Chondrocyte (in vitro differentiated cells): ENCODE measurements at places on chromosomes 3 and 15. TPM values are rescaled to one million over a fixed set of nuclear protein-coding genes. Genes with fewer than 3 reads are reported as not detected.

TM4SF4 gene
- total RNA-seq, result not detected in 3 replicates

EMC7 gene
- total RNA-seq, result 88.6 to 106 TPM (median 98.7 TPM) in 3 replicates

DNA sequence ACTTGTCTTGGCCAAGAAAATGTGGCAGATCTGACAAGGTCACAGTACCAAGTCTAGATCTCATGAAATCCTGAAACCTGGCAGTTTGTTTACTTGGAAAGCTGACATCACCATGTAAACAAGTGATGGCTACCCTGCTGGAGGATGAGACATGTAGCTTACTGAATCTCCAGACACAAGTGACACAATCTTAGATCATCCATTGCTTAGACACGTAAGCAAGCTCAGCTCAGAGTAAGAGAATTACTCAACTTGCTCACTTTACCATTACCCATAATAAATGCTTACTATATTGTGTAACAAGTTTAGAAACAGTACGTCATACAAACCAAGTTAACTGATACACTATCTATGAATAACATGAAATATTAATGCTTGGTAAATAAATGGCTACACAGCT is 263.8 kb downstream of the TBC1D5 start:
- H3K27me3 ChIP-seq, result no peaks in the 10 kb centered on the region
- H3K36me3 ChIP-seq, result no peaks in the 10 kb centered on the region
- H3K27ac ChIP-seq, result no peak overlapping the region
- no peak for DNase-seq
- H3K4me1 ChIP-seq, result no peaks in the 10 kb centered on the region
- H3K4me3 ChIP-seq, result no peak overlapping the region

DNA sequence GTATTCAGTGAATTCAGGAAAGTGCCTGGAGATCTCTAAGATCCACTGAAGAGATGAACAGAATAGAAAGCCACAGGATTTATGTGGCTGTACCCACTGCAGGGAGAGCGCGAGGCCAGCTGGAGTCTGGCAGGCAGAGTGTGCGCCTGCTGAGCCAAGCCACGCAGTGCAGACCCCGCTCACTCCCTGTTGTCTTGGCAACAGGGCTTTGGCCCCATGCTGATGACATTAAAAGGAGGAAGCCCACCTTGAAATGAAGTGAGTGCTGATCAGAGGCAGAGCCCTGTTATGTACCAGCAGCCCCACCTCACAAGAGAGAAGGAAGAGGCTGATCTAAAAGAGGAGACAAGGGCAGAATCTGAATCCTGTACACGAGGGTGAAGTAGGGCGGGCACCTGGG is 36.7 kb downstream of the PXYLP1 start:
- H3K27ac ChIP-seq, result peak overlapping the region; percentile 24
- H3K4me1 ChIP-seq, result peaks cover 18% of the 10 kb centered on the region
- DNase-seq, result no peak
- H3K36me3 ChIP-seq, result peaks cover 19% of the 10 kb centered on the region

CFAP92 gene
- not detected in 3 replicates for total RNA-seq

- H3K36me3 ChIP-seq, result no peaks in the 10 kb centered on the region
- no peak overlapping the region for H3K27ac ChIP-seq
- no peak overlapping the region for H3K4me3 ChIP-seq
- DNase-seq, result peak; percentile 53
Measured at GRCh38 chr3:126340943-126341754, 16.1 kb downstream of the KLF15 start.

DNA sequence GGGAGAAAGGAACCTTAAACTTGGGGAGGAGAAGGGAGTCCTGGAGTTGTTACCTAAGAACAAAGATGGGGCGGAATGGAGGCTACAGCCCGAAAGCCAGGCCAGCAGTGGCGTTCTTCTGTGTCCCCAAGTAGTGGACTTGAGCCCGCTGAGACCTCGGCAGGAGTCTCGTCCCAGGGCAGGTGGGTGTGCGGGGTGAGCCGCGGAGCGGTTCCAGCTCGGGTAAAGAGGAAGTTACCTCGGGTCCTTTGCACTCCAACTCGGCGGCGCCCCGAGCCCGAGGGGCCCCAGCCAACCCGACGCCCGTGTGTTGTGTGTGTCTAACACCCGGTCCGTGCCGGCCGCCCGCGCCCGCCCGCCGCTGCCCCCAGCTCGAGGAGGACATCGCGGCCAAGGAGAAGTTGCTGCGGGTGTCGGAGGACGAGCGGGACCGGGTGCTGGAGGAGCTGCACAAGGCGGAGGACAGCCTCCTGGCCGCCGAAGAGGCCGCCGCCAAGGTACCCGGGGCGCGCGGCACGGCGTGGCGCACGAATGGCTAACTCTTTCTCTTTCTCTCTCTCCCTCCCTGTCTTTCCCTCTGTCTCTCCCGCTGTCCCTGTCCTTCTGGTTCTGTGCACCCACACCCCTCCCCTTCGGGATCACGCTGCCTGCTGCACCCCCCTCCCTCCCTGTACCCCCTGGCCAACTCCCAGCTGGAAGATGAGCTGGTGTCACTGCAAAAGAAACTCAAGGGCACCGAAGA is 959 bp downstream of the TPM1 start:
- peak overlapping the region; percentile 99 for H3K4me3 ChIP-seq
- peaks cover 50% of the 10 kb centered on the region for H3K36me3 ChIP-seq
- no peak for DNase-seq
- H3K27me3 ChIP-seq, result no peaks in the 10 kb centered on the region

DNA sequence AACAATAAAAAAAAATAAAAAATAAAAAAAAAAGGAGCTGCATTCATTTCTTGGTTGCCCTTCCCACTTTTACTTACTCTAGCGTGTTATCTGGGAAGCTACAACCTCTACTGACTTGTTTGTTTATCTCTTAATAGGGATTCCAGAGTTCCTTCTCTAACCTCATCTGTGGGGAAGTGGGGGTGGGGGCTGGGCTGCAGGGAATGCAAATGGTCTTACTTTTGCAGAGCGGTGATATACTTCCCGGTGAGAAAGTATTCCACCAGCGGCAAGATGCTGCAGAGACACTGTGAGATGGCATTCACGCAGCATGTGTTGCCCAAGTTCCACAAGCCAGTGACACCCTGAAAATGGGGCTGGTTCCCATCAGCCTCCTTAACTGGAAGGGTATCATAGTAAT is 2.1 kb downstream of the USP50 start:
- DNase-seq, result no peak
- peaks cover 1% of the 10 kb centered on the region for H3K36me3 ChIP-seq
- no peaks in the 10 kb centered on the region for H3K27me3 ChIP-seq
- no peak overlapping the region for H3K27ac ChIP-seq

DNA sequence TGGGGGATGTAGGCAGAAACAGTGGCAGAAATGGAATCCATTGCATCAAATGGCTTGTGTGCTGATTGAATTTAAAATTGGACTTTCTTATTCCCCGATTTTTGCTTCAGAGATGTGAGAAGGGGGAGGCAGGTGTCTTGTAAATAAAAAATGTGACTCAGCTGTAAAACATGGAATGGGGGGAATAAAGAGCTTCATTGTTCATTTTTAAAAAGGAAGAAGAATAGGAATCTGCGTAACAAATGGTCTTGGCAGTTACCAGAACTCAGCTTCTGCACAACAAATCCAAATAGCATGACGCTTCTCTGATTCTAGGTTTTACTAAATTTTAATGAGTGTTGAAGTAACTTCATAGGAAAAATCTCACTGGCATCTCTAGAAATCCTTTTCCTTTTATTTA is 323.9 kb upstream of the GBE1 start:
- H3K27ac ChIP-seq, result no peak overlapping the region
- no peaks in the 10 kb centered on the region for H3K27me3 ChIP-seq
- no peak overlapping the region for H3K4me3 ChIP-seq
- no peaks in the 10 kb centered on the region for H3K36me3 ChIP-seq

DNA sequence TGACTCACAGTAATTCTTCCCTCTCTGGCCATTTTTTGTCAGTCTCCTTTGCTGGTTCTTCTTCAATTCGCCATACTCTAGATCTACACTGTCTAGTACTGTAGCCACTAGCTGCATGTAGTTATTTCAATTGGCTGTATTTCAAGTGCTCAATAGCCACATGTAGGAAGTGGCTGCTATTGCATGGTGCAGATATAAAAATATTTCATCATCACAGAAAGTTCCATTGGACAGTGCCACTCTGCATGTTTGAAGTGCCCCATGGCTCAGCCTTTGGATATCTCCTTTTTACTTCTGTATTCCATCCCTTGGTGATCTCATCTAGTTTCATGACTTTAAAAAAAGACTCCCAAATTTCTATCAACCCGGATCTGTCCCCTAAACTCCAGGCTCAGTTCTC is 22.1 kb downstream of the PPP2R3A start:
- DNase-seq, result no peak
- H3K36me3 ChIP-seq, result no peaks in the 10 kb centered on the region
- H3K4me3 ChIP-seq, result no peak overlapping the region
- no peaks in the 10 kb centered on the region for H3K27me3 ChIP-seq
- peaks cover 32% of the 10 kb centered on the region for H3K4me1 ChIP-seq
- no peak overlapping the region for H3K27ac ChIP-seq

GRCh38 chr3:18965781-18966180 is 182.5 kb upstream of the KCNH8 start:
- no peaks in the 10 kb centered on the region for H3K36me3 ChIP-seq
- DNase-seq, result no peak
- H3K4me3 ChIP-seq, result no peak overlapping the region

DNA sequence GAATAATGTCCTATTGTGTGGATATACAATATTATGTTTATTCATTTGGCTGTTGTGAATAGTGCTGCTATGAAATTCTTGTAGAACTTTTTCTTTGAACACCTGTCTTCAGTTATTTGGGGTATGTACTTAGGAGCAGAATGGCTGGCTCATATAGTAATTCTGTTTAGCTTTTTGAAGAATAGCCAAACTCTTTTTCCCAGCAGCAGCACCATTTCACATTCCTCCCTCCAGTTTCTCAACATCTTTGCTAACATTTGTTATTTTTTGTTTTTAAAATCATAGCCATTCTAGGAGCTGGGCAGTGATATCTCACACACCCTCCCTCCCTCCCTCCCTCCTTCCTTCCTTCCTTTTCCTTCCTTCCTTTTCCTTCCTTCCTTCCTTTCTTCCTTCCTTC is 39.7 kb downstream of the LSM3 start:
- no peak overlapping the region for H3K4me3 ChIP-seq
- H3K36me3 ChIP-seq, result peaks cover 5% of the 10 kb centered on the region
- H3K27ac ChIP-seq, result no peak overlapping the region
- no peaks in the 10 kb centered on the region for H3K27me3 ChIP-seq

PSTPIP1 gene
- not detected in 3 replicates for total RNA-seq

TMCO5A gene
- not detected in 3 replicates for total RNA-seq

DNA sequence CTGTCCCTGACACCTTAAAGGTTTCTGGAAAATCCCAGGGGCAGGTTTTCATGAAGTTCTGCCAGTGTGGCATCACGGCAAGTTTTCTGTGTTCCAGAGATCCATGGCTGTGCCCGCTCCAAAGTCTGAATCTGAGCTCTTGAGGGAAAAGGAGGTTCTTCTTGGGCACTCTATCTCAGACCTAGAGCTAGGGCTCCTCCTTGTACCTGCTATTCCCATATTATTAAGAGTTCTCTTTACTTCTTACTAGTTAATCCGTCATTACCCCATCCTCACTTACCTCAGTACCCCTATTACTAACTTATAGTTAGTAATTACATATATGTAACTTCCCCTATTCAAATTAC is 5.9 kb upstream of the TRA2B start:
- H3K27me3 ChIP-seq, result peaks cover 6% of the 10 kb centered on the region
- peak overlapping the region; percentile 47 for H3K4me3 ChIP-seq
- peaks cover 14% of the 10 kb centered on the region for H3K4me1 ChIP-seq
- peak overlapping the region; percentile 87 for H3K27ac ChIP-seq

- no peaks in the 10 kb centered on the region for H3K27me3 ChIP-seq
- peaks cover 20% of the 10 kb centered on the region for H3K4me1 ChIP-seq
- no peak overlapping the region for H3K27ac ChIP-seq
- no peak overlapping the region for H3K4me3 ChIP-seq
Measured at GRCh38 chr3:11346416-11346815, 74.2 kb downstream of the ATG7 start.

DNA sequence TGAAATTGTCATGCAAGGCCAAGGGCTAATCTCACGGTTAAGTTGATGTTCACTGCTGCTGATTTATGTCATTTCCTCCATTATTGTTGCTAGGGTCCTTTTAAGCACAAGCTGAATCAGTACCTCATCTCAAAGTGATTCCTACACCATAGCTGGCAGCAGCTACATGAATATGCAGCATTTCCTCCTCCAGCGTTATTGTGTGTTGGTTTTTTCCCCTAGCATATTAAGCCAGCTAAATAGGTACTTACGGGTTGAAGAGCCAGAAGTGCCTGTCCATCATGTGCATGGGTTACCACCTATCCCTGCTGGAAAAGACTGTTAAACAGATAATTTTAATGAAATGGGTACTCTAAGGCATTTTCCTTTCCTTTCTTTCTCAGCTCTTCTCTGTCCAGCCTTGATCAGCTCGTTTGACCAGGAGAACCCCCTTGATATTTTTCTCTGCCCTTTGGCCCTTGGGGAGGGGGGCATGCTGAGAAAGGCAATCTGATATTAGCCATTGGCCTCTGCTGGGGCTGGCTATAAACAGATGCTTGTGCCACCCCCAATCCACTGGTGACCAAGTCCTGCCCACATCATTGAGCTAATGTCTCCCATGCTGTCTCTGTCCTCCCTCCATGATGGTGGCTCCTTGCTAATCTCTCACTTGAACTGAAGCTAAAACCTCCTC is 115.6 kb upstream of the PLXNA1 start:
- H3K4me1 ChIP-seq, result no peaks in the 10 kb centered on the region
- H3K4me3 ChIP-seq, result no peak overlapping the region
- DNase-seq, result no peak
- no peaks in the 10 kb centered on the region for H3K27me3 ChIP-seq

NOP10 gene
- 152 to 166 TPM (median 158 TPM) in 3 replicates for total RNA-seq

LXN gene
- 3.3 to 6.3 TPM (median 3.4 TPM) in 3 replicates for total RNA-seq
